Naive B cell (primary cell): ENCODE measurements at places on chromosomes 1 and 21. TPM values are rescaled to one million over a fixed set of nuclear protein-coding genes. Genes with fewer than 3 reads are reported as not detected.

Gene MMEL1
- polyA plus RNA-seq: 7.9 TPM

Gene DISP1
- polyA plus RNA-seq: 8.4 TPM

Gene APOBEC4
- polyA plus RNA-seq: not detected

Gene HSD11B1
- polyA plus RNA-seq: not detected

Gene BACE2
- polyA plus RNA-seq: 72.6 TPM

Gene DPYD
- 24.5 TPM for polyA plus RNA-seq

Gene RC3H1
- polyA plus RNA-seq: 9.9 TPM

Gene RORC
- 0.08 TPM for polyA plus RNA-seq

Gene SOD1
- 444 TPM for polyA plus RNA-seq

Gene HPCA
- not detected for polyA plus RNA-seq

Gene MEX3A
- polyA plus RNA-seq: not detected

Gene TMEM54
- polyA plus RNA-seq: not detected

Gene GJB5
- polyA plus RNA-seq: not detected

Gene ILDR2
- polyA plus RNA-seq: not detected

Gene PGD
- polyA plus RNA-seq: 54.5 TPM

Gene CTNNBIP1
- 7.4 TPM for polyA plus RNA-seq

Gene RUNX1
- polyA plus RNA-seq: 14.8 TPM

Gene NPHS2
- not detected for polyA plus RNA-seq

Gene GJA4
- not detected for polyA plus RNA-seq

Gene CYP4X1
- polyA plus RNA-seq: not detected

Gene RHOU
- not detected for polyA plus RNA-seq

Gene SH3BGRL3
- polyA plus RNA-seq: 808 TPM

Gene VASH2
- polyA plus RNA-seq: 0.07 TPM

Gene KCNC4
- 1.1 TPM for polyA plus RNA-seq

Gene CACNA1S
- not detected for polyA plus RNA-seq

Gene PLEKHN1
- polyA plus RNA-seq: not detected

Gene CATSPERE
- polyA plus RNA-seq: 1.5 TPM

Gene NGF
- not detected for polyA plus RNA-seq

Gene PTGFR
- polyA plus RNA-seq: not detected

Gene CYP4A11
- not detected for polyA plus RNA-seq

Gene FAM177B
- polyA plus RNA-seq: 105 TPM

Gene CHI3L2
- polyA plus RNA-seq: 217 TPM

Gene TTC39A
- polyA plus RNA-seq: not detected

Gene EFNA3
- polyA plus RNA-seq: 0.69 TPM

Gene HSD3B1
- polyA plus RNA-seq: not detected

Gene HES4
- polyA plus RNA-seq: not detected

Gene PLA2G2C
- not detected for polyA plus RNA-seq

Gene PLD5
- polyA plus RNA-seq: 0.22 TPM

Gene FAM163A
- not detected for polyA plus RNA-seq

Gene C1QC
- polyA plus RNA-seq: not detected

Gene ZC3H11A
- polyA plus RNA-seq: 58.8 TPM

Gene MYOM3
- not detected for polyA plus RNA-seq

Gene TMEM52
- not detected for polyA plus RNA-seq

Gene SPOCD1
- not detected for polyA plus RNA-seq

Gene NBPF3
- polyA plus RNA-seq: 2.1 TPM
